Amniotic stem cell (primary cell): ENCODE measurements at places on chromosomes 13 and 19.

DNA sequence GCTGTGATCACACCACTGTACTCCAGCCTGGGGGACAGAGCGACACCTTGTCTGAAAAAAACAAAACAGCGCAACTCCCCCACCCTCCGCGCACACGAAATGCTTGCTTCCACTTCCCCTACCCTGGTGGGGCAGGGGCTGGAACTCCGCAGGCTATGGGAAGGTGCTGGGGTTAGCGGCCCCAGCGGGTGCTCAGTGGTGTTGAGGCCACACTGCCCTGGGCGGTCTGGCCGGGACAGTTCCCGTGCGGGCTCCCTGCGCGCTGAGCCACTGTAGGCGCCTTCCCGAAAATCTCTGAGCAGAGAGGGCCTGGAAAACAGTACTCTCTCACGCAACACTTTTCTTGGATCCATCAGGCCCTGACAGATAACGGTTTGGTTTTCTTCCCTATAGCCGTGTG, 1.1 kb upstream of the WTIP start:
- DNase-seq = no peak

DNA sequence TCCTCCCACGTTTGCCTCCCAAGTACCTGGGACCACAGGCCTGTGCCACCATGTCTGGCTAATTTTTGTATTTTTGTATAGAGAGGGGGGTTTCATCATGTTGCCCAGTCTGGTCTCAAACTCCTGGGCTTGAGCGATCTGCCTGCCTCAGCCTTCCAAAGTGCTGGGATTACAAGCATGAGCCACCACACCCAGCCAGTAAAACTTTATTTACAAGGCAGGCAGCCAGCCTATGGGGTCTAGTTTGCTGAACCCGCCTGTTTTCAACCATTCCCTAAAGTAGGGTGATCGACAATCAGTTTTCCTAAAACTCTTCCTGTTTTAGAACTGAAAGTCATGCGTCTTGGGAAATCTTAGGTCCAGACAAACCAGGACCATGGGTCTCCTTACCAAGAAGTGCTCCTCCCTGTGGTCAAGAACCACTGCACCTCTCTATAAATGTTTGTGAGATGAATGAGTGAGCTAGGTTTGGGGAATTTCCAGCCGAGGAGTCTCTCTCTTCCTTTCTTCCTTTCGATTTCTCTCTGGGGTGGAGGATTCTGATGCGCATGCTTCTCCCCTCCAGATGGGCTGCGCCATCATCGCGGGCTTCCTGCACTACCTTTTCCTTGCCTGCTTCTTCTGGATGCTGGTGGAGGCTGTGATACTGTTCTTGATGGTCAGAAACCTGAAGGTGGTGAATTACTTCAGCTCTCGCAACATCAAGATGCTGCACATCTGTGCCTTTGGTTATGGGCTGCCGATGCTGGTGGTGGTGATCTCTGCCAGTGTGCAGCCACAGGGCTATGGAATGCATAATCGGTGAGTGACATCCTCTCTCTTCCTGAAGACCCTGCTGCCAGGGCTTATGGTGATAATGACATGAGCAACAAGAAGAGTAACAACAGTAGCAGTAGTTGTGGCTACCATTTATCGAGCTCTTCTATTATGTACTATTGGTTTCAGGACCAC, 38.7 kb downstream of the ADGRE1 start:
- no peak for DNase-seq

GRCh38 chr13:47794963-47795362, 206.1 kb downstream of the SUCLA2 start:
- no peak for DNase-seq

DNA sequence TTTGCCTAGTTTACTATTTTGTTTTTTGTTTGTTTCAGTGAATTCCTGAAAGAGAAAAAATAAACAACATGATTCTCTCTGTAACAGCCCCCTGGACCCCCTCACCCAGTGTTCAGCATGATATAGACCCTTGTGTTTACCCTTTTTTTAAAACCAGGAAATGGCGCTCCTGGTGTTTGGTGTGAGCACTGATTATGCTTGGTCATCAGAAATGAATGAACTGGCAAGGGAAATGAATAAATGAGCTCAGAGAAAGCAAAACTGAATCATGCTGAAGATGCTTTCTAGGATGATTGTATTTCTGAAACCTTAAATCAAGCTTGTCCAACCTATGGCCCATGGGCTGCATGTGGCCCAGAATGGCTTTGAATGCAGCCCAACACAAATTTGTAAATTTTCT, 22.1 kb downstream of the WASF3 start:
- DNase-seq = no peak

- no peak for DNase-seq
These were observed 82.5 kb downstream of the AKAP11 start for GRCh38 chr13:42354241-42355091.

DNA sequence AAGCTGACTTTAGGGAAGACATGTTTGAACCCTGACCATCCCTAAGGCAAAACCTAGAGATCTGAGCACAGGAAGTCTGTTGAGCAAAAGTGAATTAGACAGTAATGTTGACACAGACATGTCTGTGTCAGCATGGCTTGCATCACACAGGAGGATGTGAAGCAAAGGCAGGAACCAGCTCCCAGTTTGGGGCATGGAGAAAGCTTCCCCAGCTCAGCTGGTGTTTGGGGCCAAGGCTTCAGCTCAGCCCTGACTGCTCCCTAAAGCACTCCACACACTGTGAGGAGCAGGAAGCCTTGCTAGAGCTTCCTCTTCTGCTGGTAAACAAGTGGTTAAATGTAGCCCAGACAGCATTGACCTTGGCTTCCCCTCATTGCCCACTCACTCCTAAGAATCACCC, 153.8 kb upstream of the UBL3 start:
- no peak for DNase-seq

DNA sequence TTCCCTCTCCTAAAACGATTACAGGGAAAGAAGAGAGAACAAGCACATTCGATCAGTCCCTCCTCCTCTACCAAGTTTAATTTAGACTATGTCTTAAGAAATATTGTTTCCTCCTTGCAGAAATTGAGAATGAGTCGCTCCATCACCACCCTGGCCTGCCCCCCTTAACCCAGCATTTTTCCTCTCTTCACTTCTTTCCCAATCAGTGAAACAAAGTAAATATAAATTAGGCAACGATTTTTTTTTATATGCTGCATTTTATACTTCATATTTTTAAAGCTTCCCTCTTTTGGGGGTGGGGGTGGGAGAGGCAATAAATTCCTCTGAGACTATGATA, 300.0 kb downstream of the SPRY2 start:
- no peak for DNase-seq

- no peak for DNase-seq
These were observed 92.5 kb downstream of the UQCRFS1 start for GRCh38 chr19:29120466-29120865.

- DNase-seq = no peak
These were observed 230.6 kb downstream of the ZNF536 start for GRCh38 chr19:30602661-30603350.

GRCh38 chr19:13849991-13850909, 26.7 kb upstream of the NANOS3 start:
- no peak for DNase-seq

- DNase-seq = no peak
These were observed 259.9 kb downstream of the EFNB2 start for GRCh38 chr13:106275446-106276032.

DNA sequence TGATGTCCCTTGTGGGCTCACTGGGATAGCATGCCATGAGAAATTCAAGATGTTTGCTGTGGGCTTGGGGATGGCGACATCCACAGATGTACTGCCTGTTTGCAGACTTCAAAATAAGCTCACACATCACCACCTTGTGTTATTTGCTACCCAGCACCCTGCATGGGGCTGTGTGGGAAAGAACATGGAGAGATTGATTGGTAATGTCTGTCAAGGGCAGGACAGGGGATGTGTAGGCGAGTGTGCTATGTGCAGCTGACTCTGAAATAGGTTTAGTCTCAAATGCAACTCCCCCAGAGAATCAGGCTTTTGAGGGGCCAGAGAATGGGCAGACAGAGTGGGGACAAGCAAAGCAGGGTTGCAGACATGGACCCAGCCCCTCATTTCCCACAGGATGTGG, 24.7 kb downstream of the PNPLA6 start:
- no peak for DNase-seq

DNA sequence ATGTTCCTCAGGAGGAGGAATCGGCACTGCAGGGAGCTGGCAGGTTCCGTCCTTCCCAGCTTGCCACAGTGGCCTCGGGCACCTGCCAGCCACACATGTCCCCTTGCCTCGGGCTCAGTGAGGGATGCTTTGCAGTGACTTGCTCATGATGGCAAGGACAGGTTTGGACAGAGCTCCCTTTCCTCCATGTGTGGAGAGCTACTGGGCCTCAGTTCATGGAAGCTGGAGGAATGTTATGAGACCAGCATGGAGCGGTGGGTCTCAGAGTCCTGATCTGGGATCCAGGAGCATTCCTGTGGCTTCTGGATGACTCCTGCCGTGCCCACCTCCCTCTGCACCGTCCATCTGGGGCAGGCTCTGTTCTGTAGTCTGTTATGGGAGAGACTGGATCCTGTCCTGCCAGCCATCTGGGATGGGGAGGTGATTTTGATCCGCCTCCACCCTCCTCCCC, 59.2 kb downstream of the SIPA1L3 start:
- no peak for DNase-seq

DNA sequence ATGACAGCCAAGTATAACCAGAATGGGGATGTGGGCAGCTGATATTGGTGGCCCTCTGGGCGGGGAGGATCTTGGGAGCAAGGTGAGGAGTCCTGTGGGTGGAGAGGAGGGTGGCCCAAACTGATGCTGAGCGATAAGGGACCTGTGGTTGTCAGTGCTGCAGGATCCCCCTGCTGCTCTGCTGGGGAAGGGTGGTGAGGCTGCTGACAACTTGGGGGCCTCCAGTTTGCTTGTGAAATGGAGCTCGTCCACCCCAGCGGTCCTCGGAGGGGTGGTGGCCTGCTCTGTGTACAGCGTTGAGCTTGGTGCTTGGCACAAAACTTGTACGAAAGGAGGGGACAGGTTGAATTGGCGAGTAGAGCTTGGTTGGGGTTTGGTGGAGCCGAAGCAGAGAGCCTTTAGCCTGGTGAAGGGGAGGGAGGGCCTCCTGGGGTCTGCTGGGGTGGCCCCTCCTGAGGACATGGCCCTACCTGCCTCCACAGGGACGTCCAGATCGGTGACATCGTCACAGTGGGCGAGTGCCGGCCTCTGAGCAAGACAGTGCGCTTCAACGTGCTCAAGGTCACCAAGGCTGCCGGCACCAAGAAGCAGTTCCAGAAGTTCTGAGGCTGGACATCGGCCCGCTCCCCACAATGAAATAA, 2.9 kb downstream of the RPS11 start:
- no peak for DNase-seq

DNA sequence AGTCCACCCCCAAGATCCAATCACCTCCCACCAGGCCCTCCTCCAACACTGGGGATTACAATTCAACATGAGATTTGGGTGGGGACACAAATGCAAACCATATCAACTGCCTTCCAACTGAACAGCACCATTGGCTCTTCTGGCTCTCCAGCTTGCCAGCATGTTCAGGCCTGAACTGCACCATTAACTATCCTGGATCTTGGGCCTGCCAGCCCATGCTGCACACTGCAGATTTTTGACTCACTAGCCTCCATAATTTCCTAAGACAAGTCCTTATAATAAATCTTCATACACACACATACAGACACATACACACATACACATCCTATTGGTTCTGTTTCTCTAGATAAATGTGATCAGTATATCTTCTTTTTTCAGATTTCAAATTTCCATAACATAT, 737.1 kb upstream of the SPRY2 start:
- no peak for DNase-seq

- no peak for DNase-seq
These were observed 43.0 kb downstream of the IFT88 start for GRCh38 chr13:20610006-20610405.

GRCh38 chr19:58474997-58475713, 997 bp upstream of the ZNF446 start:
- no peak for DNase-seq

DNA sequence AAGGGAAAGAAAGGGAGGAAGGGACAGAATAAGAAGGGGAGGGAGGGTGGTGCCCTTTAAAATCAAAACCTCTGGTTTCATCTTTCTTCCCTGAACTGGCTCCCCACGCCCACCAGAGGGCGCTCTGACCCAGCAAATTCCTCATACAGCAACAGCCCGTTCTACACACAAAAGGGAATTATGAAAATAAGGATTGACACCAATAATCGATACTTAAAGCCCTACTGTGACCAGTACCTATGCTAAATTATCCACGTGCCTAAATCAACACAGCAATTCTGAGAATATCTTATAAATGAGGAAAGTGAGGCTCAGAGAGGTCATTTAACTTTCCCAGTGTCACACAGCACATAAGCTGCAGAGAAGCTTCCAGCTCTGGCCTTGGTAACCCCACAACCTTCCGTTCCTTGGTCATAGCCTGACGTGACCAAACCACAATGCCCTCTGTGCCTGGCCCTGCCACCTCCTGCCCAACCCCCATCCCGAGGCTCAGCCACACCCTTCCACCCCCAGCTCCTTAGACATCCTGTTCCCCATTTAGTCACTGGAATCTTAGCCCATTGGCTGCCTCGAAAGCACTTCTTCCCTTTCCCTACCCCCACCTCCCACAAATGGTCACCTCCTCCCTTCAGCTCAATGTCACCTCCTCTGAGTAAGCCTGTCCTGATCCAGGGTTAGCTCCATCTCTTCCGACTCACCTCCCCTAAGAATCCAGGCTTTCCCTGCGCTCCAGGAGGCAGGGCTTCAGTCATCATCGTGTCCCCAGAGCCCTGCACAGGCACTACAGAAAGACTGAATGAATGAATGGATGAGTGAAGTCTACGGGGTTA, 34.2 kb upstream of the PNMA8B start:
- DNase-seq = peak; percentile 30

- DNase-seq = no peak
These were observed 584 bp upstream of the RPS16 start for GRCh38 chr19:39436350-39436716.

- DNase-seq = no peak
These were observed 159.5 kb upstream of the SOX1 start for GRCh38 chr13:111907341-111907880.

GRCh38 chr13:95260031-95260525, 41.2 kb downstream of the ABCC4 start:
- DNase-seq = no peak

DNA sequence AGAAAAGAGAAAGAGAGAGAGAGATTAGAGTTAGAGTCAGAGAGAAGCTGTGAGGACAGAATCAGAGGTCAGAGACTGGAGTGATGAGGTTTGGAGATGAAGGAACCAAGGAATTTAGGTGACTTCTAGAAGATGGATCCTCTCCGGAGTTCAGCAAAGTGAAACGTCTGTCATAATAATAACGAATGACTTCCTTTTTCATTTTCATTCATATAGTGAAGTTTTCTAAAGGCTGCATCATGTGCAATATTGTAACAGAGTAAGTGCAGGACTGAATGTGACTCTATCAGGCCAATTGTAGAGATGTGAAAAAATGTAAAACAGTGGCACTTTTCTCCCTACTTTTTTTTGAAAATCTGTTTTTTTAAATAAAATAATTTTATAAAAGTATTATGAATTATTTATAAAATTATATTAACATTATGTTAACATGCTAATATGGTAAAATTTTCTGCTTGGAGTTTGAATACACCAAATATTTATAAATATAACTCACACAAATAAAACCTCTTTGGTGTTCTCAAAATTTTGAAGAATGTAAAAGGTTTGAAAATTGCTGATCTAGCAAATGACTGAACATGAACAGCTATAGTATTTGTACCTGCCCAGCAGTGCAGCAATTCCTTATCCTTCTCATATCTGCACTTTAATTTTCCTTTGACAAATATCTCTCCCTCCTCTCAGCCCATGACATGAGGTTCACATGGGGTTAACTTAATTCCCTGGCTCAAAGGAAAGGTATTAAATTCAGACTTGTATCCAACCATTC, 4.2 kb upstream of the TNFSF11 start:
- DNase-seq = no peak
